ENCODE measurements at places on chromosomes 5 and 9. TPM values are rescaled to one million over a fixed set of nuclear protein-coding genes. Genes with fewer than 3 reads are reported as not detected.

SLC36A2 gene
- total RNA-seq = not detected

IFNA2 gene
- not detected for total RNA-seq

BTNL9 gene
- total RNA-seq = not detected

DNAJA1 gene
- total RNA-seq = 136 TPM

- DNase-seq = no peak
These were observed 38.2 kb downstream of the FOCAD start for GRCh38 chr9:20722221-20722620.

- no peak for DNase-seq
These were observed 286.4 kb upstream of the WWC1 start for GRCh38 chr5:168005093-168005492.

- peak; percentile 63 for DNase-seq
These were observed 4.2 kb upstream of the ANXA2R start for GRCh38 chr5:43044181-43044914.

DNA sequence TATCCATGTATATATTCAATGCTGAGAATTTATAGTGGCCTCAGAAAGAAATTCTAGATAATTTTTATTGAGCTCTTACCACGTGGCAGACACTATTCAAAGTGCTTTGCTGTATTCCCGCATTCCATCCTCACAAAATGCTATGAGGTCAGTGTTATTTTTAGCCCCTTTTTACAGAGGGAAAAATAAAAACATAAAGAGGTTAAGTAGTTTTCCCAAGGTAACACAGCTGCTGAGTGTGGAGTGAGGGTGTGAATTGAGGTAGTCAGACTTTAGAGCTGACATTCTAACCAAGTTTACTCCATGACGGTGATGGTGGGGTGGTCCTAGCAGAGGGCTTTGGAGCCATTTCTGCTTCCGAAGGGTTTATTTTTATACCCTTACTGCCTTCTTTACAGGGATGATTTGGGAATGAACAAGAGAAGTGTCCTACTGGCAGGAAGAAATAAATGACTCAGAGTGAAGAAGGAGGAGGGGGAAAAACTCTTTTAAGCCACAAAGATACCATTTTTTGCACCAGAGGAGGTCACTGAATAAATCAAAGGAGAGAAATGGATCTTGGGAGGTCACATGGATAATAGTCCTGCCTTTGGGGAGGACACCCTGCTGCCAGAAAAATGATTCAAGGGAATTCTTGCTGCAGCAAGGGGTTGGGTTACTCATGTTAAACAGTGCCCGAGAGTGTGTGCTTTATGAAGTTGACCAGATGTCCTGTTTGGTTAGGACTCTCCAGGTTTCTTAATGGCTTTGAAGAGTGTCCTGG lies 76.1 kb downstream of the HMHB1 start:
- peak; percentile 77 for DNase-seq

- no peak for DNase-seq
These were observed 1.0 kb upstream of the CFAP157 start for GRCh38 chr9:127705577-127706379.

DNA sequence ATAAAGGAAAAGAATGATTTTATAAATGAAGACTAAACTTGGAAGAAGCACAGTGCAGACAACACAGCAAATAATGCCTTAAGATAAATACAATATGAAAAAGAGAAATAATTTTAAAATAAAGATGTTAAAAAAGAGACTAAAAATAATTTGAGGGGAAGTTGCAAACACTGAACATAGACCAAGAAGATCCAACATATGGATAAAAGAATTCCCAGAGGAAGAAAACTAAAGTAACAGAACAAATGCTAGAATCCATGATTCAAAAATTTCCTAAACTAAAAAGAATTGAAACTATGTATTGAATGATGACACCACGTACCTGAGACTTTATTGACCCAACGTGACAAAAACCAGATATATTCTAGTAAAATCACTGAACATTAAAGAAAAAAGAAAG lies 18.7 kb upstream of the SMIM23 start:
- no peak for DNase-seq

GRCh38 chr9:125821078-125821477 lies 73.9 kb downstream of the PBX3 start:
- DNase-seq = no peak

- peak; percentile 6 for DNase-seq
These were observed 166.3 kb downstream of the C5orf15 start for GRCh38 chr5:133801955-133802751.

DNA sequence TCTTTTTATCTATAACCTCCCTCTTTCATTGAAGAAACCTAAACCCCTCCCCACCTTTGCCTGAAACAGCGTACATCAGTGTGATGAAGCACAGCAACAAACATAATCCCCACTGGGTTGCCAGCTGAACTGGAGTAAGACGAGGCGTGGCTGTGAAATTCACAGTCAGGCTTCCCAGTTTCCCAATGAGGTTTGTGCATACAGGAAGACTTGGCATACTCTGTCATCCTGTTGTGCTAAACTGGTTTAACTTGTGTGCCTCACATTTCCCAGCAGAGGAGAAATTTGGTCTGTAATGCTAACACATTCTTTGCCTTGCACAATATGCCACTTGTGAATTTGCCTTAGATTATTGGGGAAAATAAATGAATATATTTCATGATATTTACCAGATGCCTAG lies 121.5 kb downstream of the SV2C start:
- no peak for DNase-seq

DNA sequence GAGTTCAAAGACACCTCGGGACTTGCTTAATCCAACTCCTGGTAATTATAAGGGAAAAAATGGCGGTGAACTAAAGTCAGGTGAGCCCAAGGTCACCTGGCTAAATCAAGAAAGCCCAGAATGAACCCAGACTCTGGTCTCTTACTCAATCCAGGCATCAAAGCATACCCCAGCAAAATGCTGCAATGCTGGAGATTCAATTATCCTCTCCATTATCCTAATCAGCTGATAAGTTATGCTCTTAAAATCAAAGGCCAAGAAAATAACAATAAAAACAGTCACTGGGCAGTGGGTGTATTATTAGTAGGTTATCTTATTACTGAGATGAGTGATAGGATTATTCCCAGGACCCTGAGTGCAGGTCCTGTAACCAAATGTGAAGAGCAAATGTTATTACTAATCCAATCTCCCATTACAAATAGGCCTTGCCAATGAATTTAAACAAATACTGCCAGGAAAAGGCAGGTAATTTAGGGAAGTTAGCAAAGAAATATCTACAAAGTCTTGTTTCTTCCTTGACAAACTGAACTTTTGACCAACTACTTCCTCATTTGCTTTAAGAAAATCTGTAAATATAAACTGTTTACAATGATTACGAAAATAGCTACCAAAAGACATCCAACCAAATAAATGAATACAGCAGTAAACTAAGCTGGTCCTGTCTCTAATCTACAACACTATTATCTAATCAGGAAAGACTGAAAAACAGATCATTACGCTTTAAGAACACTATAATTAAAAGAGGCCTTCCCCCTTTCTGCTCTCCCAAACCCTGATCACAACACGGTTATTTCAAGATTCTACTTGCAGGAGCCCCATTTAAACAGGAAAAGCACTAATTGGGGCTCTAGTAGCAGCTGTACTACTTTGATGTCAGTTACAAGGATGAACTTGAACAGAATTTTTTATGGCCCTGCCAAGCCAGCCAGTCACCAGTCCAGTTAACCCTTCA lies 103.2 kb downstream of the MED27 start:
- no peak for DNase-seq

DNA sequence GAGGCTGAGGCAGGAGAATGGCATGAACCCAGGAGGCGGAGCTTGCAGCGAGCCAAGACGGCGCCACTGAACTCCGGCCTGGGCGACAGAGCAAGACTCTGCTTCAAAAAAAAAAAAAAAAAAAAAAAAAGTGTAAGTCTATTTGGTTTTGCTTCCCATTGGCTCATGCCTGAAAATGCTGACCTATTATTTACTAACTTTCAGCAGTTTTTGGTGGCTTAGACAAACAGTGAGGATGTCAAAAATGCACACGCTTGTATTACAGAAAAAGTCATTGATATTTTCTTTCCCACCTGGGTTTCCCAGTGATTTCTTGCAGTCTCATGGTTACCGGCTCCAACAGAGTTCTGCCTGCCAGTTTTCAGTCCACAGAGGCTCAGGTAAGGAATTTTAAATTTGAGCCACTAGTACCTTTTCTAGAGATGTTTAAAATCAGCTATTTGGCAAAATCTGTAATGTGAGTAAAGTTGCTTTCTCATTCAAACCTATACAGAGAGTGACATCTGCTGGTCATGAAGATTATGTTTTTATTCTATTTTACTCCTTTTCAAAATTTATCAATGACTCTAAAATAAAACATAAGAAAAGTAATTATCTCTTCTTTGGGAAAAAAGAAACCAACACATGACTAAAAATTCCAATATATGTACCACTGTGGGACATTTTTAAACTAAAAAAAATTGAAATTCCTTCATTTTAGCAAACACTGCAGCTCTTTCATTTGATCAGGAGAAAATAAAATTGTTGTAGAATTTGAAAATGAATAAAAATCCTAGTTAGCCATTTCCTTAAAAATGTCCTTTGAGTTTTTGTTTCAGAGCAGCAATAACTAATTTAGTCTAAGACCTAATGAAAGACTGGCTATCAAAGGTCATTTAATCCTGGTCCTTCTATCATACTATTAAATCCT lies 8.8 kb downstream of the FAM200C start:
- peak; percentile 27 for DNase-seq

GRCh38 chr9:4548811-4549725 lies 58.8 kb downstream of the SLC1A1 start:
- DNase-seq = no peak

DNA sequence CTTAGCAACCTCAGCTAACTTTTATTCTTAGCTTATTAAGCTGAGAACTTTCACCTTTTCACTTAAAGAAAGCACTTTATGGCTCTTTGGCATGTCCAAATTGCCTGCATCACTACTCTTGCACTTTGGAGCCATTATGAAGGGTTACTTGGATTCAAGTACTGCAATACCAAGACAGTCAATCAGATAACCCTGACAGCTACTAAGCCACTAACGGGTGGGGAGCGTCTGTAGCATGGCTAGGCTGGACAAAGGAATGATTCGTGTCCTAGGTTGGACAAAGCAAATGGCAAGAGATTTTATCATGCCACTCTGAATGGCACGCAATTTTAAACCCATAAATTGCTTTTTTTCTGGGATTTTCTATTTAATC lies 39.6 kb downstream of the TRPM6 start:
- DNase-seq = no peak

DNA sequence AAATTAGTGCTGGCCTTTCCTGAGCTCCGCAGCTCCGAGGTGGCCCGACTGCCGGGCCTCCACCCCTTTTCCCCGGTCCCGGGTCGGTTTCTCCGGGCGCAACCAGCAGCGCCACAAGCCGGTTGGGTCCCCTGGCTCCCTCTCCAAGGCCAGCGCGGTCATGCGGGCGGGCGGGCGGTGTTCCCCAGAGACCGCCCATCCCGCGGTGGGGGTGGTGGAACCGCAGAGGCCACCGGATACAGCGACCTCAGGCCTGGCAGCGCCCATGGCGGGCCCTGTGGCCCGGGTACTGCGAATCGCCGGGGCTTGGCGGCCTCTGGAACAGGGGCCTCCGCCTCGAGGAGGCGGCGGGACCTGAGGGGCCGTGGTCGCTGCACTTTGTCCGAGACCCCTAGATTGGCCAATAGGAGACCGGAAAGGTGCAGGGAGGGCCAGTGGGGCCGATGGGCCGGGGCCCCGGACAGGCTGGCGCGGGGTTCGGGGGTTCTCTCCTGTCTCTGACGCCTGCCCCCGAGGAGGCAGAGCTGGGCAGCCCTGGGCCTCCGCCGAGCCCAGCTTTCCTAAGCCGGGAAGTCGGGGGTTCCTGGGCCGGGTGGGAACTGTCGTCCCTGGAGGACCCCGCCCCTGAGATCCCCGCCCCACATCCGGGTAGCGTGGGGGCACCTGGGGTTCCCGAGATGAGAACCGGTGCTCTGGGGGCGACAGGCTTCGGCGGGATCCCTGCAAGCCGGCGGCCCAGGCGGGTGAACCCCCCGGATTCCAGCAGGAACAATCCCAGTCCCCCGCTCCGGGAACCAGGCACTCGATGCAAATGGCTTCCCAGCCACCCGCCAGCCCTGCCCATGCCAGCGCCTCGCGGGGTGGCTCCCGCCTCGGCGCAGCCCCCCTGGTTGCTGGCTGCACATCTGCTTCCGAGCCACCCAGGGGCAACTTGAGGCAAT lies 293.9 kb downstream of the ZSWIM6 start:
- peak; percentile 52 for DNase-seq

GRCh38 chr5:151480384-151481293 lies 33.2 kb downstream of the SLC36A1 start:
- DNase-seq = peak; percentile 40

- peak; percentile 47 for DNase-seq
These were observed 91.4 kb downstream of the ANGPTL2 start for GRCh38 chr9:127030814-127031740.

- DNase-seq = no peak
These were observed 3.7 kb upstream of the SLC30A5 start for GRCh38 chr5:69090158-69090557.

- DNase-seq = no peak
These were observed 21.5 kb upstream of the PRDM12 start for GRCh38 chr9:130642926-130643325.

- DNase-seq = peak; percentile 16
These were observed 62.8 kb upstream of the TLX3 start for GRCh38 chr5:171246231-171246630.

DNA sequence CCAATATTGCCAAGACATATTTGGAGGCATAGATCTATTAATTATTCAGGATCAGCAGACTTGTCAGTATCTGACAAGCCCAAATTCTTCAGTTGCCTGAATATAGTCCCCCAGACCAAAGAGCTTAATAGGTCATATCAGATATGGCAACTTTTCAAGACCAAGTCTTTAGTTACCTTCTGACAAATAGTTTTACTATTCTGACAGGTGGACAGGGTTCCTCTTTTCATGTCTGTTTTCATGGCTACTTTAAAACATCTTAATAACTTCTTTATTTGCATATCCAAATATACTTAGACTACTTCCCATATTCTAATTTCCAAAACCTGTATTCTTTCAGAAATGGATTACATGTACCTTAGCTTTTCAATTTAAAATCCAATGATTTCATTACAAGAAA lies 65.4 kb downstream of the AUH start:
- no peak for DNase-seq

DNA sequence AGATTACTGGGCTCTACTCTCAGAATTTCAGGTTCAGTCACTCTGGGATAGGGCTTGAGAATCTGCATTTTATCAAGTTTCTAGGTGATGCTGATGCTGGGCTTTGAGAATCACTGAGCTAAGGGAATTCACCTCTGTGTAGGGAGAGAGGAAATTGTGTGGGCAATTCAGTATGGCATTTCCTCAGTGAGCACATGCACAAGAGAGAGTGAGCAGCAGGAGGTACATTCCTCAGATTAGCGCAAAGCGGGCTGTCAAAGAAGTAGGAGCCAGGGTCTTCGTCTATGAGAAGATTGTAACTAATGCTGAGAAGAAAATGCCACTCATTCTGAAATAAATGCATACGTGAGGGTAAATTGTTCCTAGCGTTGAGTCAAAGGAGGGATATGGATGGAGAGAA lies 175.9 kb downstream of the KIF4B start:
- no peak for DNase-seq

DNA sequence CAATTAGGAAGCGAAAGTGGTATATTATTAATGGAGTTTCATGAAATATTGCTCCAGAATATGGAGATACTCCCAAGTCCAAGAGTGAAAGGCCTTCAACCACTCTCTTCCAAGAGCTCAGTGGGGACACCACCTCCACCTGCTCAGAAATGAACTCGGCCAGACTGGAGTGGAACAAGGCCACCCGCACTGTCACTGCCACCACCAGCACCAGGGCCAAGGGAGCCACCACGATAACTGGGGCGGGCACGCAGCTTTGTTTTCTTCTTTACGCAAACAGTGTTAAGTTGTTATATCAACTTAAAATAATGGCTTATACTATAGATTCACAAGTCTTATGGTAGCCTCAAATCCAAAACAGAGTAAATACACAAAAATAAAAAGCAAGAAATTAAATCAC lies 204.1 kb downstream of the TRPM3 start:
- DNase-seq = no peak

Measured in fibroblast of villous mesenchyme (primary cell).